Osteocyte (in vitro differentiated cells): ENCODE measurements at places on chromosomes 12 and 14. TPM values are rescaled to one million over a fixed set of nuclear protein-coding genes. Genes with fewer than 3 reads are reported as not detected.

DNA sequence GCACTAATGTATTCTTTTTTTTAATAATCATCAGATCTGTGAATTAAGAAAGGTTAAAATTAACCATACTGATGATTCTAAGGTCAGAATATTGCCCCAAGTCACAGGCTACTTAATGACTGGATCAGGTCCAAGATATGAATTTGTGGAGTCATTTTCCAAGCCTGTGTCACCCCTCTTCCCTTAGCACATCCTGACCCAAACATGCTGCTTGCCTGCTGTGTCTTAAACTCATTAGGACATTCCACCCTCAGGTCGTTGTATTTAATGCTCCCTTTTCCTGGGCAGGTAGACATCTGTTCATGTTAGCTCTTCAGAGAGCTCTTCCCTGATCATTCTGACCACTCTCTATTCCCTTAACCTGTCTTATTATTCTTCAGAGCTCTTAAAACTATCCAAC lies 463.5 kb upstream of the PDE3A start:
- H3K27me3 ChIP-seq, result no peaks in the 10 kb centered on the region
- peaks cover 4% of the 10 kb centered on the region for H3K4me1 ChIP-seq
- no peaks in the 10 kb centered on the region for H3K36me3 ChIP-seq
- no peak overlapping the region for H3K4me3 ChIP-seq

DNA sequence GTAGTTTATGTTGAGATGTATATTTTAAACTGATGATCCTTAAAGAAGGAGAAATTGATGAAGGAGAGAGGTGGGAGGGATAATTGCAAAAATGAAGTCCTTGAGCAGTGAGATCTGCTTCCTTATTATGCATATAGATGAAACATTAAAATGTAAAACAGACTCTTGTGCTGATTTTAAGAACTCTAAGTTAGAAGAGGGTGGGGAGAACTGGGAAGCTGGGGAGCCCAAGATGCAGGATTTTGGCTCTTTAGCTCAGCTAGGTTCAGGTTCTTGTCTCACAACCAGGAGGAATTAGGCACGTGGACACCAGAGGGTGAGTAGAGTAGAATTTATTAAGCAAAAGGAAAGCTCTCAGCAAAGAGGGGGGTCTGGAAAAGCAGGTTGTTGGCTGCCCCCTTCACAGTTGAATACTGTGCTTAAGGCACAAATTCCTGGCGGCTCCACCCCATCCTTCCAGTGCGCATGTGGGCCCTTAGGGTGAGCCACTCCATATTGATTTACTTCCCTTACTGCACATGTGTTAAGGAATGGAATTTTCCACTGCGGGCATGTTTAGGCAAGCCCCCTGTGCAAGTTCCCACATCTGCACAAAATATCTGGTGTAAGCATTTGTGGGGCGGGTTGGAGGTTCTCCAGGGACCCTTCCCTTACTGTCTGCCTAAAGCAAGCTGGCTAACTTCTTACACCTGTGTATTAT lies 141.9 kb downstream of the BICD1 start:
- no peak overlapping the region for H3K4me3 ChIP-seq
- no peak for DNase-seq
- H3K27ac ChIP-seq, result peak overlapping the region; percentile 79
- no peaks in the 10 kb centered on the region for H3K27me3 ChIP-seq

Gene SERPINA9
- total RNA-seq, result not detected in 2 replicates

Gene SAV1
- total RNA-seq, result 47.9 and 48.4 TPM in 2 replicates

Gene BDKRB2
- total RNA-seq, result 0.31 and 0.40 TPM in 2 replicates

Gene GNB3
- 8.3 and 10.6 TPM in 2 replicates for total RNA-seq
